RWPE2 (cell line): ENCODE measurements at places on chromosomes 2 and 18.

DNA sequence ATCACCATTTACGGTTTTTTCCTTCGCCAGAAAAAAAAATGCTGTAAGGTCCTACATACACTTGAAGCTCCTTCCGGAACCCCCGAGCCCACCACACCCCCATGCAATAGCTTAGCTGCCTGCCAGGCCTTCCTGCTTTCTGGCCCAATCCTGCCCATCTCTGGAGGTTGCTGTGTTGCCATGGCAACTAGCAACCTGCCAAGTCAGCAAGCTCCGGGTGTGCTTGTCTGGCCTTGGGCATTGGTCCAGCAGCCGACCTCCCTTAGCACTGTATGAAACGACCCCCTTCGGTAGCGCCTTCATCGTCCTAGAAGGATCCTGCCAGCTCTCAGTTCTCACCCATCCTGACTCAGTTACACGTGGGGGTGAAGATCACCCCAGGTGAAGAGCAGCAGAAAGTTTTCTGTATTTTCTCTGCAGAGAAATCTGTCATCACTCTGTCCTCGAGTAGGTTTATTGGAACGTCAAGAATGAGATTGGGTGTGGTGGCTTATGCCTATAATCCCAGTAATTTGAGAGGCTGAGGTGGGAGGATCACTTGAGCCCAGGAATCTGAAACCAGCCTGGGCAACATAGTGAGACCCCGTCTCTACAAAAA, 47.4 kb upstream of the MTCL1 start:
- no peak for DNase-seq

DNA sequence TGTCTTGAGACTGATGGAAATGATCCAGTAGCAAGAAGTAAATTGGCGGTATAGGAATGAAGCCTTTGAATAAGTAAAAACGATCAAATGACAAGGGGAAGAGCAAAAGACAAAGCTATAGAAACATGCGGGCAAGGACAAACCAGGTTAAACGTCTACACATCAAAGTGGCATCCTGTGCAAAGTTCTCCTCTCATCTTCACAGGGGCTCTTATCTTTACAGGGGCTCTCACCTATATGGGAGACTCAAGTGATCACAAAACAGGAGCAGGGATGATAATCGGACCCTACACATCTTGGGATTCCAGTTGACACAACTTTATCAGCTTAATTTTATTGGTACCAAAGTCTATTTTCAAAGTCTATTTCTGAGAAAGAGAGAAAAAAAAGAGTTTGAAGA, 1778.9 kb upstream of the CELF4 start:
- DNase-seq = no peak

DNA sequence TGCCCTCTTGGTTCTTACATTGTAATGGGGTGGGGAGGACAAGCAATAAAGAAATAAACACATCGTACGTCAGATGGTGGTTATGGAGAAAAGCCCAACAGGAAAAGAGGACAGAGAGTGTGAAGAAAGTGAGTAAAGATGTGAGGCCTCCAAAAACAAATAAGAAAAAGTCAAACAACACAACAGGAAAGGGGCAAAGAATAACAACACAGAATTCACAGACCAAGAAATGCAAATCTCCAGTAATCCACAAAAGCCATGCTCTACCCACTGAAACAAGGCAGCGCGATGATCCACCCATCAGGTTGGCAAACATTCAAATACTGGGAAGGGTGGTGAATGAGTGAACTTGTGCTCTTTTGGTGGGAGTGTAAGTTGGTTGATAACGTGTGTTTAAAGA, 16.7 kb upstream of the DUSP2 start:
- DNase-seq = no peak

DNA sequence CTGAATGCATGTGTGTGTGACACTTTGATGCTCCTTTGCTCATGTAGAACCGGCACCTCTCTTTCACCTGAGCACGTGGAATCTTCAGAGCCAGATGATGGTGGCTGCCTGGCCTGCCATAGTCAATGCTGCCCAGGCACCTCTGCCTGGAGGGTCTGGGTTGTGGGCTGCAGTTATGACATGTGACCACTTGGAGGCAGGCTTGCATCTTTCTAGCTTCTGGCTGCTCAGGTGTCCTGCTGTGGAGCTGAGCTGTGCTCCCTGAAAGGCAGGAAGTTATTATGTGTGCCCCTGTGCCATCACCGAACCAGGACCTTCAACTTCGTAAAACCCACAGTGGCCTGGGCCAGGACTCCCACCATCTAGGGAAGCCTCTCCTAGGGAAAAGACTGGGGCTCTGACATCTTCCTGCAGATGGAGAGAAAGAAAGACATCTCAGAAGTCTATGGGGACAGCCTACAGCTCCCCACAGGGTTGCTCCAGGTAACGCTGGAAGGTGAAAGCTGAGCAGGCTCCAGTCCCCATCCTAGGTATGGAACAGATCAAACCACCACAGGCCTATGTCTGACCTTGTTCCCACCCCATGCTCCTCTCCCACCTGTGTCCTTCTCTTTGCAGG, 30.2 kb downstream of the PSD4 start:
- DNase-seq = no peak

DNA sequence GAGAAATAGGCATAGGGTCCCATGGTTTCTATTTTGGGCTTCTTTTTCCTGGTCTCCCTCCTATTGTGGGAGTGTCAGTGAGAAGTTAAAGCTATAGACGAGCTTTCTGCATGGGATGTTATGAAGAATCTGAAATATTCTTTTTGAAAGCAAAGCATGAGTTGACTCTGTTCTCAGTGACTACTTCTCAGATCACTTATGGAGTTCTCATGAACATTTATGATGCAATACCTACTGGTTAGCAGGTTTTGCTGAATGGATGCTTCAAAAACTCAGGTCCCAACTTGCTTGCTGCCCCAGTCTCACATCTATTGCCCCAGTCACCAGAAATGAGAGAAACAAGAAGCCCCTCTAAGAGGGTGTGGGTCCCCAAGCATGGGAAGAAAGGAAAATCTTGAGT, 365.0 kb downstream of the HRH4 start:
- no peak for DNase-seq

- DNase-seq = no peak
These were observed 20.7 kb downstream of the FOSL2 start for GRCh38 chr2:28413152-28413898.

- no peak for DNase-seq
These were observed 419.9 kb downstream of the DSC3 start for GRCh38 chr18:30622635-30623034.

DNA sequence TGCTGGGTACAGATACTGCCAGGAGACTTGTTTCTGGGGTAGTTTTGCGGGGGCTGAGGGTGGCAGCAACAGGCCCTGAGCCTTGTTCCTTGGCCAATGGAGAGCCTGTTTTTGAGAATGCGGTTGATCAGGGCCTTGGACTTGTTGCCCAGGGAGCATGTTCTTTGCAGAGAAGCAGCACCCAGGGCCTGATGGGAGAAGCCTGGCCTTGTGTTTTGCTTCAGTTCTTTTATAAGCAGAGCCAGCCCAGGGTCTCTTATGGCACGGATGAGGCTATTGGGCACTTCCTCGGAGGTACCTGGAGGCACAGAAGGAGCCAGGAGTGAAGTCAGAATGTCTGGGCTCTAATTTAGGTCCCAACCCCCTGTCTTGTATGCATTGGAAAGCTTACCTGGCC, 85.1 kb upstream of the MCFD2 start:
- DNase-seq = no peak

DNA sequence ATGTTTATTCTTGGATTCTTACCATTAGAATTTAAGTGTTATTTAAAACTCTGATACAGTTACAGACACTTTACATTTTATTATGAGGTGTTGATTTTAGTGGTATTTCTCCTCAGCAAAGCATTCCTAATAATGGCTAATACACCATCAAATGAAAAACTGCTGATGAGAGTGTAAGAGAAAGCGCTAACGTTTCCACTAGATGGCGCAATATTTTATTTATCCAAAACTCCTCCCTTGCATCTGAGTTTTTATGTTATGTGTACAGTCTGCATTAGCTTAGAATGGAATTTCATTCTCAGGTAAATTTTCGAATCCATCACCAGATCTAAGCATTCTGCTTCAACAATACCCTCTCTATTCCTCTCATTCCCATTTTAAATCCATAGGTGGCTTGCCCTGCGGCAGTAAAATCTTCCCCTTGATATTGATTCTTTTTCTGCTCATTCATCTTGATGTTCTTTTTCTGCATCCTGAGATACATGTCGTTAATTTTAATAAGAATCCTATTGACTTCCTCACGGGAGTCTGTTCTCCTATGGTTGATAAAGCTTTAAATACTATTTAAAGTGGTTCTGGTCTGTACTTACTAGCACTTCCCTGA, 53.9 kb downstream of the PRKRA start:
- DNase-seq = no peak

GRCh38 chr2:404581-404980, 116.7 kb upstream of the ALKAL2 start:
- DNase-seq = no peak

DNA sequence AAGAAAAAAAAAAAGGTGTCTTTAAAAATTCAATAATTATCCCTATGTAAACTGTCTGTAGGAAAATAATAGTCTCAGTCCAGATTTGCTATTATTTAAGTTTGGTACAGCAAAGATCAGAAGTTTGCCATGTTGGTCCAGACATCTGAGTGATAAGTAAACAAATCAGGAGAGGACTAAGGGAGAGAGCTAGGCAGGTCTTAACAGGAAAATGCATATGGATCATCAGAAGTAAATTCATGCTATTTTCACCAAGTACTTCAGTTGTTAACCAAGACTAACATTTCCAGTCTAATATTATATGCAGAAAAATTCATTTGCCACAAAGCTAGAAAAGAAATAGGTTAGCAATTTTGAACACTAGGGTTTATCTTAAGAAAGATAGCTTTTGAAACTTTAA, 95.0 kb upstream of the STK17B start:
- no peak for DNase-seq

GRCh38 chr2:207852791-207853190, 83.1 kb upstream of the FZD5 start:
- no peak for DNase-seq

DNA sequence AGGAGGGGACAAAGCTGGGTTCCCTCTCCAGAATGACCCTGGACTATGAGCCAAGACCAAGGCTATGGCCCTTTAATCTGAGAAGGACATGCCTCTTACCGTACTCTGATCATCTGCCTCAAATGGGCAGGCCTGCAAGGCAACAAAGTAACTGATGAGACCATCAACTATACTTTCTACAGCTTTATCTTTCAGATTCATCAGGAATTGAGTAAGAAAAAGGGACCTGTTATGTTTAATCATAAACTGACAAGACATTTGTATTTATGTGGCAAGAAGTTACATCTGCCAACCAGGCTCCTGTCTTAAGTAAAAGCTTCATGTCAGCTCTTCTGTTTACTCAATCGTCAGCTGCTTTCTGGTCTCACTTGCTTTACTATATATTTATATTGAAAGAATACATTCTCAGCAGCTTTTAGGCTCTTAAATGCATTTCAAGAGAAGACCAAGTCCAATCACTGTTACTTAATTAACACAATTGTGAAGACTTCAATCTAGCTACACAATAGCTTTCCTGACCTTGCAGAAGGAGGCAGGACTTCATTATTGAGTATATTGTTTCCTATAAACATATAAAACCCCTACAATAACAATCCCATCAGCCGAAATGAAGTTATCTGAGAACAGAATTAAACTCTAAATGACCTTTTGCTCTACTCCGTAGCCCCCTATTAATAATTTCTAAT, 163.8 kb downstream of the ETAA1 start:
- DNase-seq = no peak
